Omental fat pad (tissue), 4 donors: ENCODE measurements at places on chromosomes 1 and 21. TPM values are rescaled to one million over a fixed set of nuclear protein-coding genes. Genes with fewer than 3 reads are reported as not detected.

AIRE gene
- total RNA-seq, result not detected

FNDC5 gene
- 1.5 TPM for total RNA-seq

TAS1R1 gene
- not detected for total RNA-seq

S100B gene
- total RNA-seq, result 126 TPM

LHX8 gene
- not detected for total RNA-seq

TNNI3K gene
- not detected for total RNA-seq

ARTN gene
- 0.63 TPM for total RNA-seq

C1orf74 gene
- 0.48 TPM for total RNA-seq

GJB5 gene
- not detected for total RNA-seq

IFI44L gene
- 5.5 TPM for total RNA-seq

ALDH9A1 gene
- 124 TPM for total RNA-seq

OXCT2 gene
- 0.25 TPM for total RNA-seq

SLC5A3 gene
- total RNA-seq, result 19.3 TPM

ELAVL4 gene
- total RNA-seq, result not detected

KCNH1 gene
- total RNA-seq, result 0.24 TPM
